ENCODE measurements at places on chromosomes 1 and 21.

DNA sequence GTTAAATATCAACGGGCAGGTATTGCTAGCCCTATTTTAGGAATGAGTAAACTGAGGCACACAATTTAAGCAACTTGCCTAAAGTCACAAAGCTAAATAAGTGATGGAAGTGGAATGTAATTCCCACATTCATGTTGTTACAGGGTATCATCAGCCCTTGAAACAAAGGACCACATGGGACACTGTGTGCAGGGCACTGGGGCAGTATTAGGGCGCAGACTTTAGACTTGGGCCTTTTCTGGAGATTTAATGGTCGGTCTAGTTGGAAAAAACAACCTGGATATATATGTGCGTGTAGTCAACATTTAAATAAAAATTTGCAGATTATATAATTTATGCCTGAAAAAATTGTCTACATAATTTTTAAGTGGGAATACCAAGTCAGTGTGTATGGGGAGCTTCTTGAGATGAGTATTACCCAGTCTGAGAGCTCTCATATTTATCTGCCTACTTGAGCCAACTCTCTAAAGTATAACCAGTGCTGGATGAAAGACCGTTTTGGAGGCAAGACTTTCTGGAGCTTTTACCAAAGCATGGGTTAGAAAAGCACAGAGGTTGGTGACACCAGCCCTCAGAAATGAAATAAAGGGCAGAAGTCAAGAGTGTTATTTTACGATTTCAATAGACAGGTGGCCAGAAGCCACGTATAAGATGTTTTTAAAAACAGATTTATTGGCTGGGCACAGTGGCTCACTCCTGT, 1.6 kb downstream of the KDM1A start:
- no peak for DNase-seq

DNA sequence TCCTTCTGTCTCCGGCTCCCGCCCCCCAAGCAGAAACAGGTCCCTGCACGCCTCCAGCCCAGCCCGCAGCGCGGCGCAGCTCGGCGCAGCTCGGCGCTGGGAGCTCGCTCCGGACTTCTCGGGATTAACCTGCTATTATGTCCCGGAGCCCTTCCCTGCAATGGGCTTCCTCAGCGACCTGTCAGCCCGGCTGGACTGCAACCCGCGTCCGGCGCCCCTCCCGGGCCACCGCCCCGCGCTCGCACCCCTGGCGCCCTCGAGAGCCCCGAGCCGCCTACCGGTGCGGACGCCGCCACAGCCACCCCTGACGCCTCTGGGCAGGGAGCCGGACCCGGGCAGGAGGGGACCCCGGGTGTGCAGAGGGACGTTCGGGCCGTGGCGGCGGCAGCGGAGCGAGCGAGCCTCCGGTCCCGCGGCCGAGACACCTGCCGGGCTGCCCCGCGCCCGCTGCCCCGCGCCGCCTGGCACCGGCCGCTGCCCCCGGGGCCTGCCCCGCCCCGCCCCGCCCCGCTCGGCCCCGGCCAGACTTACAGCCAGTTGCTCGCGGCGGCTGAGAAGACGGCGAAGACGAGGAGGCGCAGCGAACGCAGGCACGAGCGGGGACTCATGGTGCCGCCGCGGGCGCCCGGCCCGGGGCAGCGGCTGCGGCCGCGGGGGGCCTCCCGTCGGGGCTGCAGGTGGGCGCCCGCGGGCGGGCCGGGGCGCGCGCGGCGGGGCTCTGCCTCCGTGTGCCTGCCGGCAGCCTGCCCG, 407 bp downstream of the WNT4 start:
- DNase-seq, result no peak

- DNase-seq, result no peak
Observed at GRCh38 chr1:50976890-50977574, 7.0 kb downstream of the CDKN2C start.

- DNase-seq, result no peak
Observed at GRCh38 chr1:192395211-192395610, 78.4 kb downstream of the RGS21 start.

DNA sequence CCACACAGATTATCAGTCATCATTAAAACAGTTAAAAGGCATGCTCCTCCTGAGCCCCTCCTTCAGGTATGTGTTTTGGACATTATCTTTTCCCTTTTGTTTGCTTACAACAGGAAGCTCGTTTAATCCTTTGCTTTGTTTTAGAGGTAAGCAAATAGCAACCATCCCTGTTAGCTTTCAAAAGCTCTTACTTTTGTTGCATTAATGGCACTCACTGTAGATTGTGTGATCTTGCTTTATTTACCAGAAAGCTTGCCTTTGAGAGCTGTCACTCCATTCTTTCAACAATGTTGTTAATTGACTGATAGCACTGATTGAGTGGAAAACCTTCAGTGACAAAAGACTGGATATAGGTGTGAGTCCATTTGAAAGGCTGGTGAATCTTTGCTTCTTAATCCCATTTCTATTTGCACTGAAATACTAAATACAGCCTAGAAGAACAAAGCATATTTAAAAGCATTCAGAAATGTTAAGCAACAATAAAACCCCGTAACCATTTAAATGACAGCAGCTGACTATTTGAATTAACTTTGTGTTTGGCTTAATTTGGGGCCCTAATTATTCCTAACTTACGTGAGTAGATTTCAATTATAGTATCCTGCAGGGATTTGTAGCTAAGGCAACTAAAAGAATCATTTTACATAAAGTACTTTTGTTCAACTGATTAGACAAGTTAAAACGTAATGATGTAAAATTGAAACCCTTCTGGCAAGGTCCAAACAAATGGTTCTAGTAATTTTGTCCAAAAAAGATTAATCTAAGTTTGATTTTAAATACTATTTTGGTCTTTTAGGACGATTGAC, 48.3 kb downstream of the ADGRL2 start:
- no peak for DNase-seq

DNA sequence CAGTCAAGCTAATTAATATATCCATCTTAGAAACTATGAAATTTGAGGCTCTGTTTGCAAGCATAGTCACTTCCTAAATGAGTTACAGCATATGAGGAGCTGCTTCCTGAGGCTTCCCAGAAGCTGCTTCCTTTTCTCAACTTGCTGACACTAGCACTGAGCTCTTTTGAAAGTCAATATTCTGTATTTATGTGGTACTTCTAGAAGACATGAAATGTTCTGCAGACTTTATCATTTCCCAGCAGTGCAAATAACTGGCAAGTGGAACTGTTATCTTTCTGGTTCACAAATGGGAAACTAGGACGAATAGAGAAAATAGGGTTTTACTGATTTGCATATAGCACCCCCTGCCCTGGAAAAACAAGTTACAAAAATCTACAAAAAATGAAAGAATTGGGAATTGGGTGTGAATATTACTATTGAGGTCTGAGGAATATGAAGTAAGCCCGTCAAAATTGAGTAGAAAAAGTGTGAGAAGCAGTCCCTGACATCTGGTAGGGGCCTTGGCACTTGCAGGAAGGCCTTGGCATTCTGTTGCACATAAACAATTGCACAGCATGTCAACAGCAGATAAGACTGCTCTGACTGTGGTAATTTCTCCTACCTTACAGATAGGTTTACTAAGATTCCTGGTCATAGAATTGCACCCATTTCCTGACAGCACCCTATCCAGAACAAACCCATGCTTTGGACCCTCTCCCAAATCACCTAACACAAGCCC, 7.1 kb downstream of the GIPC2 start:
- DNase-seq, result no peak

GRCh38 chr21:14753069-14753465, 207.0 kb upstream of the SAMSN1 start:
- DNase-seq, result no peak

DNA sequence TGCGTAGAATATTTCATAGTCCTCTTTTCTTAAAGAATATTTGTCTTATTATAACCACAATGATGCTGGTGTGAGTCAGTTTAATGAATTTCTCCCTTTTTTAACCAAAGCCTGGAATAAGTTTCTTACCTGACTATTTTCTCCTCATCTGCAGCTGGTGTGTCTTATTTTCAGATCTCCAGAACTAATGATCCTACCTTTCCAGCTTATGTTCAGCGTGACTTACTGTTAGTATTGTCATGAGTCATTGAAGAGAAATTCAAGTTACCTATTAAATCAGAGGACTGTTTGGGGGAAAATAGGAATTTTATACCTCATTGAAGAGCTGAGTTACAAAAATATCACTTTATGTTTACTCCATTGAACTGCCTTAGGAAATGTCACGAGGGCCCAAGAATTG, 482.1 kb downstream of the RWDD3 start:
- no peak for DNase-seq

DNA sequence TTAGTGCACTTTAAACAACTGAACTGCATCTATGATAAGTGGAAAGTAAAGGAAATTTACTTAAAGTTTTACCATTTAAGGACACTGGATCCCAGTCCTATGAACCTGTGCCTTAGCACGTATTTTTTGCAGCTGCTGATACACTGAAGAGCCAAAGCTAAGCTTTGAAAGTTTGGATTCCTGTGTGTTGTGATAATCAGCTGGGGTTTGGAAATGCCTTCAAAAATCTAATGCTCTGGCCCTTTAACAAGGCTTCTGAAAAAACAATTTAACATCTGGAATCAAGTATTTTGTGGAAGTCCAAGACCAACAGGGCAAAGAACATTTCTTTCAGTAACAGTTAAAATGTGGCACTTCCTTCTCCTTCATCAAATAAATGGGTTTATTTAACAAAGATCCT, 51.8 kb downstream of the DDAH1 start:
- DNase-seq, result no peak

Data from stimulated activated CD8-positive, alpha-beta memory T cell treated with anti-CD3 and anti-CD28 coated beads, Interleukin-15, amount 100 ng/mL, for 48 hours (primary cell).